ENCODE measurements at places on chromosomes 16 and 17.

DNA sequence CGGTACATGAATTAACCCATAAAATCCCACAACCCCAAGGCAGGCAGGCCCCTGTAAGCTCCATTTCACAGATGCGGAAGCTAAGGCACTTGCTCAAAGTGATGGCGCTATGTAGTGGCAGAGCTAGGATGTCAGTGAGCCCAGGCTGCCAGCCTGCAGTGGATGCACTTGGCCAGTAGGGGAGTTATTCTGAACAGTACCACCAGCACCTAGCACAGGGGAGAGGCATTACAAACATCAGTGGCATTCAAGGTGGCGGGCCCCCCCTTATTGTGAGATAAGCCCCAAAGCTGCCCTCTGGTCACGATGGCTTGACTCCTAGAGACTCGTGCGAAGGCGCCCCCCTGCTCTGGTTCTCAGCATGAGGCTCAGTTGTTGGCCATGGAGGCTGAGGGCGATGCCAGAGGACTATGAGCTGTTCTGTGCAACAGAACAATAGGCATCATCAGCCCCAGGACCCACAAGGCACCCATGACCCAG lies 33.8 kb downstream of the GTF3C1 start:
- DNase-seq: peak; percentile 77

- no peak for DNase-seq
These were observed 21.1 kb upstream of the NUP93 start for GRCh38 chr16:56708525-56709442.

- no peak for DNase-seq
These were observed 562 bp downstream of the ZC3H7A start for GRCh38 chr16:11796227-11797165.

DNA sequence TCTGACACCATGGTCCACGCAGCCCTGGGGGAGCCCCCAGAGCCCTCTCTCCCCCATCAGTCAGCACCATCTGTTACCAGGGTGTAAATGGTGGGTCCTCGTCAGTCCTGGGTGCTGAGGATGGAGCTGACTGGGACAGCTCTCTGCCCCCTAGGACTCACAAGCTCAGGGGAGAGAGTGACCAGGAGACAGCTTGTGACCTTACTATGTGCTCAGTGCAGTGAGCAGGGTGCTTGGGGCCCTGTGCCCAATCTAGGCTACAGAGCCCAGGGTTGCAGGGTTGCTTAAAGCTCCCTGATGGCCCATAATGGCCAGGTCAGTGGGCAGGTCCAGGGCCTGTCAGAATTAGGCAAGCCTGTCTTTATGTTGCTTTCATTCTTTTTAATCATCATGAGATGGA lies 11.3 kb downstream of the MMP2 start:
- DNase-seq: no peak

- no peak for DNase-seq
These were observed 2.2 kb downstream of the UBALD1 start for GRCh38 chr16:4612474-4612931.

DNA sequence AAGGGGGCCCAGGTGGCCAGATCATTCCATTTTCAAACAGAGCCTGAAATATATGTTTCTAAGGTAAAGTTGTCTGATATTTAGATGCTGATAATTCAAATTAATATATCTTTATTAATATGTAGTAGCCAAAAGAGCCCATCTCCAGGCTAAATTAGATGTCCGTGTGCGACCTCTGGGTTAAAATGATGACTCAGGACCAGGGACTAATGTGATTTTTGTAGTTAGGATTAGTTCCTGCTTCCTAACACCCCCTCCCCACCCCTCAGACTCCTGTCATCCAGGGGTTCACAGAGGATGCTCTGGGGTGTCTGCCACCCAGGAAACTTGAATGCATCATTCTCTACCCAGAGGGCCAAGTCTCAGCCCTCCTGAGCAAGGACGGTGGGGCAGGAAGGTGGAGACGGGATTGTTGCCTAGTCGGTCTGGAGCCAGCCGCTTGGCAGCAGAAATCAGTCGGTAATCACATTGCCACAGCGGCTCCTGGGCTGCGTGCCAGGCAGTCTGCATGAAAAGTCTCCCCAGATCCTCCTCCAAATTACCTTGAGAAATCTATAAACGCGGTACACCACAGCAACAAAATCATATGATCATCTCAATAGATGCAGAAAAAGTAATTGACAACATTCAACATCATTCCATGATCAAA lies 29.8 kb downstream of the CNGB1 start:
- no peak for DNase-seq

DNA sequence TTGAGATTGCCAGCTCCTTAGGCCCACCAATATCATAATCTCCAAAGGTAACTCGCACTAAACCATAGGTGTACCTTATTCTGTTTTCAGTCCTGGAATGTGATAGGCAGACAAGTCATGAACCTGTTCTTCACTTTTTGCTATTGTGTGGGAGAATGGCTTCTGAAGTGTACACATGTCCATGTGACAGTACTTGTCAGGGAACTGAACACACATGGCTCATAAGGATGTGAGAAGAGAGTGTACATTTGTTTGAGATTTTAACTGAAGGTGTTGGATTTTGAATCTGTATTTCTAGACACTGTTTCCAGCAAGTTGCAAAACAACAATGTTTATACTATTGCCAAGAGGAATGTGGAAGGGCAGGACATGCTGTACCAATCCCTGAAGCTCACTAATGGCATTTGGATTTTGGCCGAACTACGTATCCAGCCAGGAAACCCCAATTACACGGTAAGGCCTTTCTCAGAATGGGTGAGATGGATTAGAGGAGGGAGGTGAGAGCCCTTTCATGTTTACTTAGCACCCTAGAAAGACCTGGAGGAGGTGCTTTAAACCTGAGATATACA lies 14.5 kb upstream of the RASL10B start:
- DNase-seq: no peak

DNA sequence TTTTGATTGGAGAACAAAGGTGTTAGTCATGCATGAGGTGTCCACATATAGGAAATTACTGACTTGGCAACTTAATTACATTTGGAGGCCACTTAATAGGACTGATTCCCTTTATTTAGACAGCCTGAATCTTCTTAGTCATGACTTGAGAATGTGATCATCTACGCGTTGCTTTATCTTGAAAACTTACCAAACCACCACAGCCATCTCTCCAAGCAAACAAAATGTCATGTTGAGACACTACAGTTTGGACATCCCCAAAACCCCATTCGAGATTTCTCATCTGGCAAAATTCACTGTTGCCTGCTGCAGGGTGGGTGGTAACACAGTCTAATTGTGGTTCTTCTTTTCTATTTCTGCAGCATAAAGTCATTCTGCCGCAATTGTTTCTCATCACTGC lies 176.5 kb upstream of the CDH5 start:
- DNase-seq: no peak

All from germinal center (tissue), 1 donor.